ENCODE measurements at places on chromosomes 3 and 15.

GRCh38 chr15:38699633-38700230 lies 135.1 kb upstream of the RASGRP1 start:
- DNase-seq = peak; percentile 53

DNA sequence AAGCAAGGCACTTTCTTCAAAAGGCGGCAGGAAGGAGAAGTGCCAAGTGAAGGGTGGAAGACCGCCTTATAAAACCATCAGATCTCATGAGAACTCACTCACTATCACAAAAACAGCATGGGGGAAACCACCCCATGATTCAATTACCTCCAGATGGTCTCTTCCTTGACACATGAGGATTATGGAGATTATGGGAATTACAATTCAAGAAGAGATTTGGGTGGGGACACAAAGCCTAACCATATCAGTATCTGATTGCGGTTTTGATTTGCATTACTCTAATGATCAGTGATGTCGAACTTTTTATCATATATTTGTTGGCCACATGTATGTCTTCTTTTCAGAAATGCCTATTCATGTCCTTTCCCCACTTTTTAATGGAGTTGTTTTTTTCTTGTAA lies 549.3 kb upstream of the IL12A start:
- DNase-seq = no peak

DNA sequence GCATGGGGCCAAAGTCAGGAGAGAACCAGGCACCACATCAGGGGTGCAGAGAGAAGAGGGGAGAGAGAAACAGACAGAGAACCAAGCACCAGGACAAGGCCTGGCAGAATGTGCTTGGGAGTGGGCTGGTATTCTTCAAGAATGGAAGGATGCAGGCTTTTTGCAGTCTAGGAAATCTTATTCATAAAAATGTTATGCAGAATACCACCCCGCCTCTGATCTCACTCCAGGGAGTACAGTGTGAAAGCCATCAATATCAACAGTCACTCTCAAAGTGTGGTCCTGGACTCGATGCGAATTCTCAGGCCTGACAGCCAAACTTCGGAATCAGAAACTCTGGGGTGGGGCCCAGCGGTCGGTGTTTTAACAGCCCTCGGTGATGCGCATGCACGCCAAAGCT lies 16.9 kb downstream of the NTRK3 start:
- DNase-seq = no peak

- DNase-seq = no peak
Observed at GRCh38 chr3:16012086-16012485, 162.4 kb upstream of the GALNT15 start.

GRCh38 chr3:170811515-170811914 lies 58.5 kb downstream of the RPL22L1 start:
- DNase-seq = no peak

DNA sequence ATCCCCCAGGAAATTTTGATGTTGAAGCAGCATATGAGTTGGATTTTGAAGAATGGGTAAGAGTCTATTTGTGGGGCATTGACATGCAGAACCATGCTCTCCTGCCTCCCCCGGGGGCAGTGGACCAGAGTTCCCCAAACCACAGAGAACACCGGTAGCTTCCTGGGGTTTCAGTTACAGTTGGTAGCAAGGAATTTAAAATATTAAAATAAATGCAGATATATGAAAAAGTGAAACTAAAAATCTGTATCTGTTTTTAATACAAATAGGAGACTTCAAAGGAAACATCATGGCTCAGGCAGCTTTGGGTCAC lies 37.4 kb downstream of the SLC9A9 start:
- DNase-seq = no peak

DNA sequence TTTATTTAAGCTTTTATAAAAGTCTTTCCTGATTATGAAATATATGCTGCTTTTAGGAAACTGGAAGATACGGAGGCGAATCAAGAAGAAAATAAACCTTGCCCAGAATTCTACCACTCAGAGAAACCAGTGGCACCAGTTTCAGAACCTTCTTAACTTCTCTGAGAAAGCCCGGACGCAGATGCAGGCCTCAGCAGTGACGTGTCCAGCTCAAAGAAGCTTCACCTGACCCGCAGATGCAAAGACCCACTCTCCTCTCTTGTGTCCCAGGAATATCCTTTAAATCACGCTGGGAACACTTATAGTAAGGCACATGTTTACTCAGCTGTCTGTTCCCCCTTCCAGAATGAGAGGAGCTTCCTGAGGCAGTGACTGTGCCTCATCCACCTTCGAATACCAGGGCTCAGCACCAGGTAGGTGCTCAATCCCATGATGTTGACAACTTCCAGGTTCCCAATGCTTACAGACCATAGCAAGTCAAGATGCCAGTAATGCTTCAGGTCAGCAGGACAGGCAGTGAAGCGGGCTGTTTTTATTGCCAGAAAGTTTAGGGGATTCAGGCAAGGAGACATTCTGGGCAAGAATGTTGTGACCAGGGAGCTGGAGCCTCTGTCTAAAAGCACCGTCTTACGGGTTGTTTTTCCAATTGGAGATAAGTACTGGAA lies 39.9 kb upstream of the LDHAL6B start:
- DNase-seq = no peak

- DNase-seq = no peak
Observed at GRCh38 chr3:142165194-142165593, 15.8 kb upstream of the TFDP2 start.

Measured in nephron progenitor cell (in vitro differentiated cells).